ENCODE measurements at places on chromosomes 5 and 9. TPM values are rescaled to one million over a fixed set of nuclear protein-coding genes. Genes with fewer than 3 reads are reported as not detected.
A peak's percentile ranks its signal among the peaks of the same experiment; 100 is the strongest.

GRCh38 chr5:74386571-74387334, 253.8 kb downstream of the ENC1 start:
- peak; percentile 95 for DNase-seq

DNA sequence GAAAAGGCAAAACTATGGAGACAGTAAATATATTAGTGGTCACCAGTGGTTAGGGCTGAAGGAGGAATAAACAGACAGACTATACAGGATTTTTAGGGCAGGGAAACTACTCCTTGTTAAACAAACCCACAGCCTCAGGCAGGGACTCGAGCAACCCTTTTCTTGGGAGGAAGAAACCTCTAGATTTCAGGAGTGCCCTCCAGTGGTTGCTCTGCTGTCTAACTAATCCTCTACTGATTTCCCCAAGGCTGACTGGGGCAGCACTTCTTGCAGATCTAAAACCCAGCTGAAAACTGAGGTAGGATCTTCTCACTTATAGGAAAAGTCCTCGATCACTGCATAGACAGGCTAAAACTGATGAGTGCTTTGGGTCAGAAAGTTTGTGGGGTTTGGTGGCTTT, 176.8 kb downstream of the ISOC1 start:
- no peak for DNase-seq

GRCh38 chr9:108844856-108845255, 10.9 kb downstream of the ACTL7B start:
- DNase-seq: no peak

GRCh38 chr5:93320920-93321445, 260.0 kb downstream of the NR2F1-AS1 start:
- DNase-seq: no peak

DNA sequence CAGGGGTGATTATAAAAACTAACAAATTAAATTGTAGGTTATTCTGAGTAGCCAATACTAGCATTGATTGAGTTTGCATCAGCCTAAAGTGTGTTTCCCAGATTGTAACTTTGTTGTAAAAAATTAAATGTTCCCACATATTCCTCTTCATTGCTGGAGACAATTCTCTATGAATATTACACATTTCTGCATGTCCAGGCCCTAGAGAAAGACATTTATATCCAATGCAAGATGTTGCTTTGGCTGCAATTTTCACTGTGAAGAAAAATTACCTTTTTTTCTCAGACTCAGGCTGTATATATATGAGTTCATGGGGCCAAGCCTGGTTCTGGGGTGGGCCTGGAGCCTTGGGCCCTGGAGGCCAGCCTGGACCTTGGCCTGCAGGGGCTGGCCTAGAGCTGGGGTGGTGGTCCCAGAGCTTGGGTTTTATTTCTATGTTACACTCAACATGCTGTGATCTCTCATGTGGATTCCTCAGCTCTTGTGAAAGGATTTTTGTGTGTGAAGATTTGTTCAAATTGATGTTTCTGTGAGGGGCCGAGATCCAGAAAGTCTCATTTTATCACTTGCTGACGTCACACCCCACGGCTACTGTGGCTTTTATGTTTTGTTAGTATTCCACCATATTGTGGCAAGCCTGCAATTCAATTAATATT, 232.5 kb downstream of the SPATA31A1 start:
- DNase-seq: no peak

DNA sequence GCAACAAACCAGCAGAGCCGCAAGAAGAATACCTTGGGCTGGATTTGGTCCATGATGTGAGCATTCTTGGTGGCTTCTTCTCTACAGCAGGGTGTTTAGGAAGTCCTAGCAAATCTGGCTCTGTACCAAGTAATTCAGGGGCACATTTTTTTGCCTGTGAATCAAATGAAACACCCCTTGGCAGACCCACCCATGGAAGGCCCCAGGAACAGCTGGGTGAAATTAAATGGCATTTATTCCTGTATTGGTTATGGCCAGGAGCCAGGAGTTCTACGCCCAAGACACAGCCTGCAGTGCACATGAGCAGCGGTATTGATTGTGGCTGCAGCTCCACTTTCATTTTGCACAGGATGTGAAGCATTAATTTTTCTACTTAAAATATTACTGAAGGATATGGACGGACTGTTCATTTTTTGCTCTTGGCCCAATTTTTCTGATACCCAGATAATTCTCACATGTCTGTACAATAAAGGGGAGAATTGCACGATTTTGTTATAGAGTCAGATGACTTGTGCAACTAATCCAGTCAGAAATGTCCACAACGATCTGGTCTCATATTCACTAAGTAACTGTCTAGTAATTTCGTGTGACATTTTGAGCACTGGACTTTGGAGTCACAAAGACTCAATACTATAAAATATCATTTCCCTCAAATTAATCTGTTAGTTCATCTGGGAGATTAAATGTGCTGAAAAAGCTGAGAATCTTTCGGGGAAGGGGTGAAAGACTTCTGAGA, 120.7 kb upstream of the APC start:
- no peak for DNase-seq

- DNase-seq: no peak
These were observed at the start of gene PTGS1 for GRCh38 chr9:122370869-122371755. TSS of gene PTGS1 (plus strand) at chr9:122371024. CDS start at chr9:122371085, 61 bp downstream.

DNA sequence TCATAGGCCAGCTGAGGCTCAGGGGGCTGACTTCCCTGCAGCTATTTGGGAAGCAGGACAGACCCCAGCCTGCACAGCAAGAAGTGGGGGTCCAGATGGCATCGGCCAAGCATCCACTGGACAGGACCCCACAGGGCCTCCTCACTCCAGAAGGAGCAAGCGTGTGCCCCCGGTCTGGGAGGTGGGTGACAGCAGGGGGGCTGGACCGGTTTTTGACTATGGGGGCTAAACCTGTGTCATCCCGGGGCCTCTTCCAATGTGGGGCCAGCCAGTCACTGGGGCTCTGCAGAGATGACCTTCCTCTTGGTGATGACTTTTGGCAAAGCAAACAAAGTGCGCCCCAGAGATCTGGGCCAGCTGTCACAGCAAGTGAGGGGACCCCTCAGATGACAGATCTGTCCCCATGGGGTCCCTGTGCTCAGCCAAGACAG, 163.9 kb downstream of the OLFM1 start:
- no peak for DNase-seq

- DNase-seq: no peak
These were observed 2.3 kb downstream of the LCNL1 start for GRCh38 chr9:136985027-136985602.

The ST8SIA4 gene
- 2.3 TPM for total RNA-seq

The SPINK13 gene
- not detected for total RNA-seq

The LOX gene
- 13.2 TPM for total RNA-seq

The DBH gene
- total RNA-seq: not detected

The ZNF622 gene
- total RNA-seq: 60.8 TPM

The GPRIN1 gene
- 17.3 TPM for total RNA-seq

Data from kidney epithelial cell (primary cell).